ENCODE measurements at places on chromosomes 11 and 22.

DNA sequence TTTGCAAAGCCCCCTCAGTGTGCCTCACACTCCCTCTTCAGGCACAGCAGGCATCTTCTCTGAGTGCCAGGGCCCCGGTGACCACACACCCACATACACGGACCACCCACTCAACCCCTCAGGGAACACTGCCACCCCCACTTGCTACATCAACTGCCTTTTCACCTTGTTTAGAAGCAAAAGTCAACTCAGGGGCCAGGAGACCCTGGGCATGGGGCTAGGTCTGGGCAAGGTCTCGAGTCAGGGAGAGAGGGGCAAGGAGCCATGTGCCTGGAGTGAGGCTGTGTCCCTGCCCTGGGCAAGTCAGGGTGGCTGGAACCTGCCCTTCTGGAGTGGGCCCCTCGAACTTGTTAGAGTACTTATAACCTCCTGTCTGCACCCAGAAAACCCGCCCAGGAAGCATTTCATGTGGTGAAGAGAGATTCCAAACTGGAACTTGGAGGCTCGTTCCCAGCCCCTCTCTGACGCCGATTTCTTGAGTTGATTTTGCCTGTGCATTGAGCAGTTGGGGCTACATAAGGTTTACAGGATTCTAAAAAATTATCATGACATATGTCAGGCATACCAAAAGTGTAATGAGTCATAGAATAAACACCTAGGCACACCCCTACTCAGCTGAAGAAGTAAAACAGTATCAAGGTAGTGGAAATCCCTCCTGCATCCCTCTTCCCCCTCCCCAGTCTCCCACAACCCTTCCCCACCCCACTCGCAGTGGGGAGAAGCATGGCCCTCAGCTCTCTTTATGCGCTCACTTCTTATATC is 74.3 kb downstream of the MYEOV start:
- DNase-seq: no peak

DNA sequence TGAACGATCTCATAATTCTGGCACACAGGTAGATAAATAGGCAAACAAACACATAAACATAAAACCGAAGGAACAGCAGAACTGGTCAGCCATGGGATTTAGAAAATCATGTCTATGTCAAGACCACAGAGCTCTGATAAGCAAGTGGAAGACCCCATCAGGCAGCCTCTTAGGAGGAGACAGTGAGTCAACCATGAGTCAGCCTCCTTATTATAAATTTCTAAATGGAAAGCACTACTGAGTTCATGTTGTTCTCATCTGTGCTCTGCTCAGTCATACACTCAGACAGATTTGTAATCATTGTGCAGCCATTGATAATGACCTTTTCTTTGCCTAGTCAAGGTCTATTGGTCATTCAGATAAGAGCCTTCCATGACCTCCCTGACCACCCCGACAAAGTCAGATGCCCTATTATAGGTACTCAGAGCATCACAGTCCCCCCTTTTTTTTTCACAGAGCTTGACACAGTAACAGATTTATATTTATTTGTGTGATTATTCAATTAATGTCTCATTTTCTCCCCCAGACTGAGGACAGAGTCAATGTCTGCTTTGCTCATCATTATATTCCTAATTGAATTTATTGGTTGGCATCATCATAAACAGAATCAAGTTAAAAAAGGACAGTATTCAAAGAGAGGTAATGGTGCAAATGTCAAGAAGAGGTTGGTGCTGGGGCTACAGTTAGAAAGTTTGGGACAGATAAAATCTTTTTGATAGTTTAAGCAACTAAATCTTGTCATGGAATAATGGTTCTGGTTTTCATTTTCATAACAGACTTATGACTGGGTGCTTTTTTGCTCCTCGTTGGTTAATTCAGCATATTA is 579.7 kb upstream of the CCDC90B start:
- no peak for DNase-seq

DNA sequence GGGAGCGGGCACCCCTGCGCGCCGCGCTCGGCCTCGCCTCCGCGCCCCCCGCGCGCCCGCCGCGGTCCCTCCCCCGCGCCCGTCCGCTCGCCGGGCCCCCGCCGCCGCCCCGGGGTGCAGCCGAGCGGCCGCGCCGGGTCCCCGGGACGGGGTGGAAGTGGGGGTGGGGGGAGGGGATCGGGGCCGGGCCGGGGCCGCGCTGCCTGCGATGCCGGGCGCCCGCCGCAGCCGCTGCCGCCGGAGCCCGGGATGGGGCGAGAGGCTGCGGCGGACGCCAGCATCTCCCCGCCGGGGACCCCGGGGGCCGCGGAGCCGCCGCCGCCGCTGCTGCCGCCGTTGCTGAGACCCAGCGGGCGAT is 365 bp downstream of the MGAT3 start:
- DNase-seq: no peak

- no peak for DNase-seq
These were observed at the start of gene CFAP300 for GRCh38 chr11:102047305-102047924. Gene CFAP300, plus strand, starts transcription at chr11:102047437. Its CDS starts 34 bp downstream, at chr11:102047471.

GRCh38 chr11:86795949-86796348 is 4.4 kb upstream of the PRSS23 start:
- no peak for DNase-seq

- no peak for DNase-seq
These were observed 110.4 kb upstream of the POU2AF2 start for GRCh38 chr11:111135101-111135500.

DNA sequence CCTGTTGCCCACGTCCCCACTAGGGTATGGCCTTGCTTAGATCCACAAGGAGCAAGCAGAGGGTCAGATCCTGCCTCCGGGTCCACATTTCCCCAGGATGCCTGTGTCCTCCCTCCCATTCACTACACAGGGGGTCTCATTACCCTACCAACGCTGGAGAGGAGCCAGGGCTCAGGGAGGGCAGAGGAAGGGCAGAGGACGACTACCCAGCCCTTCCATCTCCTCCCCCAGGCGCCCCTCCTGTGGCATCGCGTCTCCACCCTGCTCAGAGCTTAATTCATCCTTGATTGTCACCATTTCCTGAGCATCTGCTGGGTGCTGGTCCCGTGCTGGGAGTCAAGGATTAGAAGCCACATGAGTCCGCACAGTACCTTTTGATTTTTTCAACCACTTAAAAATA is 5.0 kb downstream of the NFAM1 start:
- DNase-seq: no peak

GRCh38 chr11:134479206-134480135 is 67.4 kb upstream of the B3GAT1 start:
- no peak for DNase-seq
